ENCODE measurements at places on chromosomes 1 and 21.

DNA sequence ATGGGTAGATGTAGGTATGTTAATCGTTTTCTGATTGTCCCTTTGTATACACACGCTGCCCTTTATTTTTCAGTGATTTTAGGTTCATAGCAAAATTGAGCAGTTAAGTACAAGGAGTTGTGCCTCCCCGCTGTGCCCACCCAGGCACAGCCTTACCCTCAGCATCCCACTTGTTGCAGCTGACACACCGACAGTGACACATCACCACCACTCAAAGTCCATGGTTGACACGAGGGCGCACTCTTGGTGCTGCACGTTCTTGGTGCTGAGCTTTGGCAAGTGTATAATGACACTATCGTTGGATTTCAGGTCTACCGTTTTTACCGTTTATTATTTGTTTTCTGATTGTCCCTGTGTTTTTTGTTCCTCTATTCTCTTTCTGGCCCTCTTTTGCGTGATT is 15.6 kb downstream of the C1orf159 start:
- DNase-seq: peak; percentile 39

- DNase-seq: no peak
These were observed 134.2 kb upstream of the SERTAD4 start for GRCh38 chr1:210098356-210098755.

GRCh38 chr1:225617479-225617878 is 35.4 kb downstream of the ENAH start:
- DNase-seq: no peak

DNA sequence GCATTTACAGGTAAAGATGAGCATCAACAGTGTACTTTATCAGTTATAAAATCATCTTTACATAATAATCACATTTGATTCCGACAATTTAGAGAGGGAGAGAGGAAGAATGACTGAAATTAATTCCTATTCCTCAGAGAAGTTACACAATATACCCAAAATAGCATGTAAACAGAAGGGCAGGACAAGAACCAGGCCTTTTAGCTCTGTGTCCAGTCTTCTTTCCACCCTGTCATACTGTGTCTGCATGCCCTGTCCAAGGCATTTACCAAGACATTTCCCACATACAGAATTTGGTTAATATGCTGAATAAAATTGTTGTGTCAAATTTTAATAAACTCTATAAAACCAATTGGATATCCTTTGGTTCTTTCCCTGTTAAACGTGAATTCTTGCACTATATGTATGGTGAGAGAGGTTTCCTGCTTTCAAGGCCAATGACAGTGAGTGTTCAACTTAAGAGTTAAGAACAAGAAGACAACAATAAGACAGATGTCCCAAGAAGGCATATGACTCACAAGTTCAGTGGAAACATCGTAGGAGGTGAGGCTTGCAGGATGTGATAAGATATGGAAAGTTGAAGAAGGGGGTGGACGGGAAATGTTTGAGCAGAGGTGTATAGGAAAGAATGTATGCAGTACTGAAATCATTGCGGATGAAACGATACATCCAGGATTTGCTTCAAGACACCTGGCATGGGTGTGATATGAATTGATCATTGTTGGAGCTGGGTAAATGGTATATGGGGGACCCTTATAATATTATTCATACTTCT is 20.8 kb downstream of the LRRC8B start:
- DNase-seq: no peak

- DNase-seq: no peak
These were observed 9.1 kb upstream of the C21orf91 start for GRCh38 chr21:17828223-17828622.

DNA sequence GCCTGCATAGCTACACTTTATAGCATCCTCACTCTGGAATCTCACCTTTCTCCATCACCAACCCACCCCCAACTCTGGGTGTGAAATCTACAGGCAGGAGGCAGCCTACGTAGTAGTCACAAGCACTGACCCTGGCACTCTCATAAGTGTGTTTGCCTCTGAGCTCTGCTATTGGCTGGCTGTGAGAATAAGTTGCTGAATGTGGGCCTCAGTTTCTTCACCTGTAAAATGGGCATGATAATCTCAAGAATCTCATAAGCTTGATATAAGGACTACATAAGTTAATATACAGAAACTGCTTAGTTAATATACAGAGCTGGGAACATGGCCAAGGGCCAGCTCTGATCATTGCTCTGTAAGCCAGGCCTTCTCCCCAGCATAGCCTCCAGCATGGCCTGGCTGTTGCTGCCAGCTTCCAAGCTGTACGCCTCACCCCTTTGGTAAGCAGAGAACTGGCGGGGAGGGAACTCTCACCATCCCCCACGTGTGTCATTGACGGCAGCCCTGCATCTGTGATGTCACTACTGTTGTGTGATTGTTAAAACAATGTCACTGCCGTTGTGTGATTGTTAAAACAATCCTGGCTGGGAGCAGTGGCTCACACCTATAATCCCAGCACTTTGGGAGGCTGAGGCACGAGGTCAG is 53.3 kb downstream of the SYF2 start:
- DNase-seq: no peak

DNA sequence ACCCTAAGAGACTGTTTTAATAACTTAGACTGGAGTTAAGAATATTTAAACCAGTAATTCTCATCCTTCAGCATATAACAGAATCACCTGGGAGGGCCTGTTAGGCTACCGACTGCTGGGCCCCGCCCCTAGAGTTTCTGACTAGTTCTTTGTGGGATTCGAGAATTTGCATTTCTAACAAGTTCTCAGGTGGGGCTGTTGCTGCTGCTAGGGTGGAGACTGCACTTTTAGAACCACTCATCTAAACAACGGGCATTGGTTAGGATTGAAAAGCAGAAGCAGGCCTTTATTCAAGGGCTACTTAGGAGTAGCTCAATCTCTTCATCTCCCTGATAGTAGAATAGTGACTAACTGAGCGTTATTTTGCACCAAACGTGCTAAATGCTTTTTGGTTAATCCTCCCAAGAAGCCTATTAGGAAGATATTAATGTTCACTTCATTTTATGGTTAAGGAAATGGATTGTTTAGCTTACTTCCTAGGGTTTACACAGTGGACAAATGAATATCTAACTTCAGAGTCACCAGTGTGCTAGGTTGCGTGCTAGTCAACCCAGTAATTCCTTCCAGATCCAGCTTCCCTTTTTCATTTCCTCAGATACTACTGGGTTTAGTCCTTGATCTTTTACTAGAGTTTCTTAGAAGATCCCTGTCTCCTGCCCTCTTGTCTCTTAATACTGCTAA is 31.1 kb upstream of the UAP1 start:
- no peak for DNase-seq

- DNase-seq: no peak
These were observed 10.0 kb upstream of the LEFTY2 start for GRCh38 chr1:225950905-225951497.

DNA sequence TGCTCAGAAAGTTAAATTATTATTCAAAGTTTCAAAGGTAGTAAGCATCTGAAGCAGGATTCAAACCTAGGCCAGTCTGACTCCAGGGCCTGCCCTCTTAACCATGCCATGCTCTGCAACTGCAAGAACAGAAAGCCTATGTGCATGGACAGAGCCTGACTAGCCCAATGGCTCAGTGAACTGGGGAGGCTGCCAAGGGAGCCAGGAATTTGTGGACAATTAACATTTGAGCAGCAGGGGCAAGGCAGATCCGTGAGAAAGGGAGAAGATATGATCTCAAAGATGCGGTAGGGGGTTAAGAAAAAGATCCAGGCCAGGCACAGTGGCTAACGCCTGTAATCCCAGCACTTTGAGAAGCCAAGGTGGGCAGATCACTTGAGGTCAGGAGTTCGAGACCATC is 6.5 kb upstream of the ATP1A4 start:
- no peak for DNase-seq

GRCh38 chr1:33893147-33893830 is 29.4 kb downstream of the HMGB4 start:
- DNase-seq: no peak

GRCh38 chr1:101165954-101166353 is 70.9 kb upstream of the S1PR1 start:
- no peak for DNase-seq

- no peak for DNase-seq
These were observed 14.0 kb upstream of the PTAFR start for GRCh38 chr1:28190337-28190979.

- no peak for DNase-seq
These were observed 68.9 kb upstream of the PGBD5 start for GRCh38 chr1:230495076-230495475.

GRCh38 chr1:96756789-96757188 is 35.2 kb downstream of the PTBP2 start:
- no peak for DNase-seq

DNA sequence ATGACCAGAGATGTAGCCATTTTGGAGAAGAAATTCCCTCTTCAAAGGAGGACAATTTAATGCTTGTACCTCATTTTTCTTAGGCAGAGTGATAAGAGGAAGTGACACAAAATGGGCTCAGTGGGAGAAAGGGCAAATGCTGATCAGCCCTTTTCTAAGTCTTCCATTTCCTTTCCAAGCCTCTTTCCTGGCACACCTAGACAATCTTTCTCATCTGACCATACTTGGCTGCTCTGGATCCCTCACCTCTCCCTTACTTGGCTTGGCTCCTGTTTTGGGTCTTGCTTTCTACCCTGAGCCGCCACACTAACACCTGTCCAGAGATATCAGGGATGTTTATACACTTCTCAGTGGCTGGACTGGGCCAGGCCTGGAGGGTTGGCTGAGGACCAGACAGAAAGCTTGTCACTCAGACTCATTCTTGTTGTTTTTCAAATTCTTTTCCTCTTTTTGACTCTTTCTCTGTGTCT is 13.1 kb downstream of the TXNIP start:
- no peak for DNase-seq

GRCh38 chr21:39050841-39051587 is 132.2 kb downstream of the PSMG1 start:
- no peak for DNase-seq

GRCh38 chr1:60848583-60849188 is 233.7 kb upstream of the NFIA start:
- no peak for DNase-seq

DNA sequence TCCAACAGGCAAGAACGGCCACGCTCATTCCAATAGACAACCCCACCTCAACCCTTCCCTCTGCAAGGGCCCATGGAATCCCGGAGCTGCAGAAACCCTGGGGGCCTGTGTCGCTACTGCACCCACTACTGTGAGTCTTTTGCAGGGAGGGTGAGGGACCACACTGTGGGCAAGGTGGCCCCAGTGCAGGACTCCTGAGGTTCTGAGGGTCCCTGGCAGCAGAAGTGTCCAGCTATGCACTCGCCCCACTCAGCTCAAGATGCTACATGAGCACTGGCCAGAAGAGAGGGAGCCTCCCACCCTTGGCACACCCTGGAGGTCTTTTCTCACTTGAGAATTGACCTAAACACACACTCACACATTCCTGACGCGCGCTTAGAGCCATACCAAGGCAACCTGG is 2.1 kb upstream of the PAX7 start:
- no peak for DNase-seq

GRCh38 chr1:145828367-145829026 is 4.5 kb downstream of the POLR3C start:
- no peak for DNase-seq

- DNase-seq: no peak
These were observed 37.2 kb upstream of the SLC9A1 start for GRCh38 chr1:27192039-27192529.

DNA sequence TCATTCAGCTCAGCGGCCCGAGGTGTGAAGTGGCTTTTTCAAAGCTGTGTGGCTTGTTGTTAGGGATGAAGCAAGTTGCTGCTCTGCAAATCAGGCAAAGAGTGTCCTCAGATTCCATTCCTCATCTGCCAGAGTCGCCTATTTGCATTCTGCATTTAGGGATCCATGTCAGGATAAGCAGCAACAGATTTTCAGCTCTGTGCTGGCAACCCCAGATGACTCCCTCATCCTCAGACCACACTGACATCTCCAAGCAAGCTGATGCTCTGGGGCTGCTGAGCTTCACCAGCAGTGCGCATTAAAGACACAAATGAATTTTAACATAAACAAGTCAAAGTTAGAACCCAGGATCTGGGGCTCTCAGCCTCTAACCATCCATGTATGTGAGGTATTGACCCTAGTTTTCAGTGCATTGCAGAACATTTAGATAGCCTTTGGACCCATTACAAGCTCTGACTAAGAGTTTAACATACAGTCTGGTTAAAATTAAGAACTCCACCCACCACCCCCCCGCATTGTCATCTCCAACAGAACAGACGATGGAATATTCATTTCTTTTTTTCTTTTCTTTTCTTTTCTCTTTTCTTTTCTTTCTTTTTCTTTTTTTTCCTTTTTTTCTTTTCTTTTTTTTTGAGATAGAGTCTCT is 10.9 kb downstream of the CFAP107 start:
- no peak for DNase-seq

DNA sequence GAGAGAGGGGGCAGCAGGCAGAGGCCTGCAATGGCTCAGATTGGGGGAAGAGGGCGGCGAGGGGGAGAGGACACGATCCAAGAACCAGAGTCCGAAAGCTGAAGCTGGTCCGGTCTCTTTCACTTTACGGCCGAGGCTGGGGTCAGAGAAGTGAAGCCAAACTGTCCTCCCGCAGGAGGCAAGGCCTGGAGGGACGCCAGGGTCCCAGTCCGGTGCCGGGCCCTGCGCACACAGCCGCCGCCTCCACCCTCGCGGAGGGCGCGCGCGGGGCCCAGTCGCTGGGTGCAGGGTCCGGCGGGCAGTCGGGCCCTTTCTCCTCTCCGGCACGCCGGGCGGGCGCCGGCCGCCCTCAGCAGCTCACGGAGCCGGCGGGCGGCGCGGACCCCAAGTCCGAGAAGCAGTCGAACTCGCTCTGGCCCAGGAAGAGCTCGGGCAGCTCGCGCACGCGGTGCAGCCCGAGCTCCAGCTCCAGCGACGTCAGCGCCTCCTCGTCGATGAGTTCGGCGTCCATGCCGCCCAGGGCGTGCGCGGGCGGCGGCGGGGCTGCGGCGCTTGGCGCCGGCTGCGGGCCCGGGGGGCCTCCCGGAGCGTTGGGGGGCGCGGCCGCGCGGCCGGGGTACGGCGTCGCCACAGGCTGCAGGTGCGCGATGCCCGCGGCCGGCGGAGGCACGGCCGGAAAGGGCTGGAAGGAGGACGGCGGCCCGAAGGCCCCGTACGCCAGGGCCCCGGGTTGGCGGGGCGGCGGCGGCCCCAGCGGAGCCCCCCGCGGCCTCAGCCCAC is 749 bp downstream of the CITED4 start:
- DNase-seq: peak; percentile 78

DNA sequence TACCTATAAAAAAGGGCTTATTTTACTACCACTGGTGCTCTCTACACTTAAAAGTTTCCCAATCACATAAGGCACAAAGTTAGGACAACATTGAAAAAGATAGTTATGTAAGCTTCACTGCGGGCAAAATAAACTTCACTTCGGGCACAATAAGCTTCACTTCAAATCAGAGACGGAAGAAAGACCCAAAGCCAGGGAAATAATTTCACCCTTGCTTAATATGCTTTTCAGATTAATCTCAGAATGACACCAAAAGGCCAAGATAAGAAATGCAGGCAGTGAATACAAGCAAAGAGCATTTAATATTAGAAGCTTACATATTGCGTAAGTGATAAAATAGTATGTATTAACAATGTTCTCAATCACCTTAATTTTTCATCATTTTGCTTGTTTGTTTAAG is 444.2 kb downstream of the SETD4 start:
- no peak for DNase-seq
